ENCODE measurements at places on chromosomes 2 and 18.

DNA sequence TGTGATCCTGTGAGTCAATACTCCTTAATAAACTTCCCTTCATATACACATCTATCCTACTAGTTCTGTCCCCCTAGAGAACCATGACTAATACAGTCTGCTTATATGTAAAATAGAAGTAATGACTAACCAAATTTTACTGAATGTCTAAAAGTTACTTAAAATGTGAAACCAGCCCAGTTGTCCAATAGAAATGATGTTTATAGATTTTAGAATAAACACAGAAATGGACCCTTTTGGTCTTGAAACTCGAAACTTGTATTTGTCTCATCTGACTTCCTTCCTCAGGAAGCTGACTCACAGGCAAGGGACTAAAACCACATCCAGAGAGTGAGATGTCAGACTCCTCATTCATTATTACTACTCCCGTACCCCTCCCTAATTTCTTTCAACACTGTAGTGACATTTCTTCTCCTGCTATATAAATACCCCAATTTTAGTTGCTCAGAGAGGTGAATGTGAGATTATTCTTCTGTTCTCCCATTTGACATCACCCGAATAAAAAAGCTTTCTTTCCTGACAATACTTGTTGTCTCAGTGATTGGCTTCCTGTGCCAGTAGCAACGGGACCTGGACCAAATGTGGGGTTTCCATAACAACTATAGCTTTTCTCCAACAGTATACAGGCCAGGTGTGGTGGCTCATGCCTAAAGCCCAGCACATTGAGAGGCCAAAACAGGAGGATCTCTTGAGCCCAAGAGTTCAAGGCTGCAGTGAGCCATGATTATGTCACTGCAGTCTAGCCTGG, 486.0 kb downstream of the ERBB4 start:
- DNase-seq, result no peak

GRCh38 chr18:5941890-5942289, 46.6 kb upstream of the TMEM200C start:
- no peak for DNase-seq

GRCh38 chr18:6625481-6625880, 104.0 kb upstream of the ARHGAP28 start:
- DNase-seq, result no peak

DNA sequence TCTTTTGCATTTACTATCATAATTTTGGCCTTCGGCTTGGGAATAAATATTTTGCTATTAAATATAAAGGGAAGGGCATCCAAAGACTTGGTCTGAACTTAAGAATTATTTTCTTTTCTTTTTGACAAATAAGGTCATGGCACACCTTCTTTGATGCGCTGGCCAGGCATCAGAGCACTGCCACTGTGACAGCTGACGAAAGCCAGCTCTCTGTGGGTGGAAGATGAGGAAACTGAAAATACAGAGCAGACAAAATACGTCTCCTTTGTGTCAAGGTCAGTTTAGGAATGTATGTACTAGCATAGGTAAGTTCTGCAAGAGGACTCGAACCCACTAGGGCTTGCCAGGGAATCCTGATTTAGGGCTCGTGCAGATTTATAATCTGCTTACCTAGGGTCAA, 155.9 kb upstream of the MEIS1 start:
- no peak for DNase-seq

DNA sequence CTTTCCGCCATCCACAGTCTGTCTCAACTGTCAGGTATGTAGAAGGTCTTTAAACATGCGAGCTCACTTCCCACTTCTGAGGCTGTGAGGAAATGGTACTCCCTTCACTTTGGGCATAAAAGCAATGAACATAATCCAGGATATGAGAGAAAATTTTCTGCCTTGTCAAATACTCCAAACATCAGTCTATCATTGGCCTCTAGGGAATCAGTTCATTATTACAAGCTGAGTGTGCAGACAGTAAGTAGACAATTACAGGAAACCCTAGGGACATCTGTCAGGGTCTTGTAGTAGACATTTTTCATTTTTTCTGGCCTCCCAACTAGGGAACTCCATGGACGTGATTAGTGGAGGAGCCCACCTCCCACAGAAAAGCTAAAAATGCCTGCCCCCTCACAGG, 13.6 kb upstream of the APCDD1 start:
- DNase-seq, result no peak

- DNase-seq, result no peak
Measured at GRCh38 chr2:111208639-111209038, 87.9 kb downstream of the BCL2L11 start.

DNA sequence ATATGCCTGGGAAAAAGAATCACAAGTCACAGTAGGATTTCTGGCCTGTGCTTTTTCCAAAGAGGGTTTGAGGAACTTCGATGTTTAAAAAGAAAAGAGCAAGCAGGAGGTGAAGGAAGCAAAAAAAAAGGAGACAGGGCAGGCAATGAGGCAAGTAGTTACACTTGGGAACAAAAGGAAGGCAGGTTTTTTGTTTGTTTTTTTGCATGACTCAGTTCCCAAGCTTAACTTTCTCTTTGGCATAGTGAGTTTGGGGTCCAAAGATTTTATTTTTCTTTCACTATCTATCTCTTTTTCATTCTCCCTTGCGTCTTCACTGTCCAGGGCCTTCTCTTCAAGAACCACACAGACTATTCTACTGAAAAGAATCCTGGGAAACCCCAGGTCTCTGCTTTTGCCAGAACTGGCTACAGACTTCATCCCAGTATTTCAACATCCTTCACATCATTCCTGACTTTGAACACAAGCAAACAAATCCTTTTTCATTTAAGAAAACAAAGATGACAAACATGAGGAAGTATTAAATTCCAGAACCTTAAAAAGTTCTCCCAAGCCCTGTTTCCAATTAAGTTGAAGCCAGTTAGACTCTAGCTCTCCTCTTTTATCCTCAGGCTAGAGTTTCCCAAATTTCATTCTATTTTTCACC, 210.7 kb upstream of the RND3 start:
- no peak for DNase-seq

- no peak for DNase-seq
Measured at GRCh38 chr2:21610304-21610703, 486.5 kb downstream of the TDRD15 start.

DNA sequence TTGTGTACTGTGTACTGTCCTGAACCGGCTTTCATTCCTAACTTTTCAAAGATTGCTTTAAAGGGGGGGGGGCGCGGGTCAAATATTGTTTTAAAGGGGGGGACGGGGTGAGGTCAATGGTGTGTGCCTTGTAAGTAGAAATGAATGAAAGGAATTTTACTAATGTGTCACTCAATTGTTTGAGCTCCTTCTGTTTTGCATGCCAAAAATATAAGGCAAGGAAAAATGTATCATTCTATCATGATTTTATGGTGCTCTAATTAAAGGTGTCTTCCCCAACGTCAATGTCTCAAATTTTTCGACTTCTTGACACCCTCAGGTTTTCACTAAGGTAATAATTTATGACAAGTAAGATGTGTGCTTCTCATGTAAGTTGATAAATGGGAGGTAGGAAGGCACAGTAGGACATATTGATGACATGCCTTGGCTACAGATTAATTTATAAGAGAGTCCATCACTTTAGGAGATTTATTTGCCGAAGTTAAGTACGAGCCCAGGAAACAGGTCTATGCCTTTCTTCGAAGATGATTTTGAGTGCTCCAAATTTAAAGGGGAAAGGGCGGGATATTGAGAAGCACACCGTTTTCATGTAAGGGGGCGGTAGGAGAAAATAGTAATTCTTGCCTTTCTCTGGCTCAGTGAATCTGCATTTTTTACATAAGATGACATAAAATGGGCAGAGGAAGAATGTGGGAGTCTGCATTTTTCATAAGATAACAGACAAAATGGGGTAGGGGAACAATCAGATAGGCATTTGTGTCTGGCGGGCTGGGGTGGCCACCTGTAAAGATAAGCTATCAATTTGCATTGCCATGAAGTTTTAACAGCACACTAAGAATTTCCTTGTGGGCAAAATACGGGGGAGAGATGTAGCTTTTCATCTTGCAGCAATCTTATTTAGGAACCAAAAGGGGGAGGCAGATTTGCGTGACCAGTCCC, 1.2 kb upstream of the TRAPPC8 start:
- no peak for DNase-seq

GRCh38 chr2:177036747-177037146, 175.8 kb upstream of the HNRNPA3 start:
- no peak for DNase-seq

GRCh38 chr2:20444101-20444992, 2.5 kb upstream of the RHOB start:
- no peak for DNase-seq

GRCh38 chr2:39409697-39410389, 27.2 kb downstream of the MAP4K3 start:
- no peak for DNase-seq

Data from cortex of kidney (tissue), 1 donor.